Esophagus mucosa (tissue), 1 donor: ENCODE measurements at places on chromosomes 5 and 9.

GRCh38 chr5:96338091-96338490 lies 95.0 kb downstream of the PCSK1 start:
- ATAC-seq = no peak

- ATAC-seq = peak; percentile 10
These were observed 45.6 kb upstream of the STXBP1 start for GRCh38 chr9:127566351-127567001.

GRCh38 chr9:21070906-21071305 lies 6.8 kb downstream of the IFNB1 start:
- ATAC-seq = no peak

- no peak for ATAC-seq
These were observed 31.8 kb downstream of the MAP1B start for GRCh38 chr5:72138943-72139521.

- ATAC-seq = no peak
These were observed 85.9 kb downstream of the IQGAP2 start for GRCh38 chr5:76488969-76489368.

DNA sequence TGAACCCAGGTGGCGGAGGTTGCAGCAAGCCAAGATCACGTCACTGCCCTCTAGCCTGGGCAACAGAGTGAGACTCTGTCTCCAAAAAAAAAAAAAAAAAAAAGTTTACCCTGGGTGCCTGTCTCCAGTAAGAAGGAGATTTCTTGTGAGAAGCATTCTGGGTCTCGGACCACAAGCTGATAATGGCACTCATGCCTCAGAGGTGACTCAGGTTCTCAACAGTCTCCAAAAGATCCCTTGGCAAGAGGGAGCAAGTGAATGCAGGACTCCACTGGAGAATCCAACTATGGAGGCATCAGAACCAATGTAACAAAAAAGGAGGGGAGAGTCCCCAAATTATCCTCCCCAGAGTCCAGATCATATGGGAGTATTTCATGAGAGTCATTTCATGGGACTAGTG lies 106.0 kb upstream of the LRRTM2 start:
- no peak for ATAC-seq

GRCh38 chr5:81334304-81335061 lies 33.1 kb downstream of the ZCCHC9 start:
- no peak for ATAC-seq

- ATAC-seq = no peak
These were observed 96.8 kb upstream of the GNA14 start for GRCh38 chr9:77744841-77745430.

DNA sequence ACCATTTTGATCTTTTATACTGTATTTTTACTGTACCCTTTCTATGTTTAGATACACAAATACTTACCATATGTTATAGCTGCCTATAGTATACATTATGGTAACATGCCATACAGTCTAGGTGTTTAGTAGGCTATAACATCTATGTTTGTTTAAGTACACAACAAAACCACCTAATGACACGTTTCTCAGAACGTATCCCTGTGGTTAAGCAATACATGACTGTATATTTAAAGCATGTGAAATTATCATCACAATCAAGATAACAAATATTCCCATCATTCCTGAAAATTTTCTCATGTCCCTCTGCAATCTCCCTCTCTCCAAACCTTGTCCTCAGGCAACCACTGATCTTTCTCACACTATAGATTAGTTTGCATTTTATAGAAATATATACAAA lies 66.4 kb upstream of the SUSD1 start:
- no peak for ATAC-seq

DNA sequence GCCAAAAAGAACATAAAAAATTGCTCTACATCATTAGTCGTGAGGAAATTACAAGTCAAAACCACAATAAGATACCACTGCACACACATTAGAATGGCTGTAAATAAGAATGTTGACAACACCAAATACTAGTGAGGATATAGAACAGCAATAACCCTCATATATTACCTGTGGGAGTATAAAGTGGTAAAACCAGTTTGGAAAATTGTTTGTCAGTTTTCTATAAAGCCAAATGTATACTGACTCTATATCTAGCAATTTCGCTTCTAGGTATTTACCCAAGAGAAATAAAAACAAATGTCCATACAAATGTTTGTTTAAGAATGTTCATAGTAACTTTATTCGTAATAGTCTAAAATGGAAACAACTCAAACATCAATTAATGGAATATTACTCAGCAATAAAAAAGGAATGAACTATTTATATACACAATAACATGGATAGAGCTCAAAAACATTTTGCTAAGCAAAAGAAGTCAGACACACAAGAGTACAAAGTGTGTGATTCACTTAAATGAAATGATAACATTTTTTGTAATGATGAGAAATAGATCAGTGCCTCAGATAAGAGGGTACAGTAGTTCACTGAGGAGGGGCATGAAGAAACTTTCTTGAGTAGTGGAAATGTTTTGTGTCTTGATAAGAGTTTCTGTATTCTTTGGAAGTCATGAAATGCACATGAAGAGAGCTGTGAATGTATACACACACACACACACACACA lies 219.6 kb upstream of the ZNF462 start:
- no peak for ATAC-seq

GRCh38 chr5:135243556-135244285 lies 155.3 kb downstream of the MACROH2A1 start:
- ATAC-seq = no peak

DNA sequence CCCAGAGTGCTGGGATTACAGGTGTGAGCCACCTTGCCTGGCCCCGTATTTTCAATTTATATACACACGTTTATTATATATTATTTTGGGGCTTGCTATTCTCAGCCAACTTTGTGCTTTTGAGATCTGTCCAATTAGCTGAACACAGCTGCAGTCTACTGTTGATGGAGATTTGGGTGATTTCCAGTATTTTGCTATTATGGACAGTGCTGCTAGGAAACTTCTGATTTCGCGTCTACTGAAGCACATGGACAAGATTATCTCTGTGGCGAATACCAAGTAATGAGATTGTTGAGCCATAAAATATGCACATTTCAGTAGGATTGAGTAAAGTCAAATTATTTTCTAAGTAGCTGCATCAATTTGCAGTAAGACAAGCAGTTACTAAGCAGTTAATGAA lies 1731.2 kb upstream of the CDH6 start:
- ATAC-seq = no peak

DNA sequence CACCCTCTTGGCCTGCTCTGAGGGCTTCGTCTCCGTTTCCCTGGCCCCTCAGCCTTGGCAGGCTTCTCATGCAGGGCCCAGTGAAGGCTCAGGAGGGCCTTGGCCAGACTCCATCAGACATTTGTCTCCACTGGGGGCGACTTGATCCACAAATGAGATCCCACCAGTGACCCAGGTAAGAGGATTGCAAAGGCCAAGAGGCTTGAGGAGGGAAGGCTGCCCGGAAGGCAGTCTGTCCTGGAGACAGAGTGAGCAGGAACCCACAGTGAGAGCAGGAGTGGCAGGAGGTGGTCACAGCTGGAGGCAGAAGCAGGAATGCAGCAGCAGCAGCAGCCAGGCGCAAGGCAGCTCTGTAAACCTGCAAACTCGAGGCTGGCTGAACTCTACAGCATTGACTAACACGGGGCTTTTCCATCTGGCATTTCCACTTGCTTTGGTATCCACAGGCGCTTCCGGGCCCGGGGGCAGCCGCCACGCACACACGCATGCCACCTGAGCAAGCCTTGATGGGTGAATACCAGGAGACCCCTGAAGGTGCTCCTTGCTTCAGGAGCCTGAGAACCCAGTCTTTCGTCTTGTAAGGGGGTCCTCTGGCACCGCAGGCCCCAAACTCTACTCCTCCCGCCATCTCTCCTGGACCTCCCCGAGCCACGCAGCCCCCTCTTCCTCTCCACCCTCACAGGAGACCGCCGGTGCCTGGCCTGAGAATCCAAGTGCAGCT lies 14.7 kb downstream of the MGAT1 start:
- no peak for ATAC-seq

DNA sequence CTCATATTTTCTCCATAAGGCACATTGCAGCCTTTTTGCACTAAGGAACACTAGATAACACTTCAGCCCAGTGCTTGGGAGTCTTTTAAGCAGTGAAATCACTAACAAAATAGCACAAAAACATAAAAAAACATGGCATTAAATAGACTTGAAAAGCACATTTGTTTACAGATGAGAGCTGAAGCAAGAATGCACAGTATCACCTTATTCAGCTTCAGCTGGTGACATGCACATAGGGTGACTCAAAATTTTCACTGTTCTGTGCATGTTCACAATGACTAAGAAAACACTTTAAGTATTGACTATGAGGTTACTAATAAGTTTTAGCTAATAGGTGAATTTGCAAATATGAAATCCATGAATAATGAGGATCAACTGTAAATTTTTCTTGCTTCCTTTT lies 293.9 kb upstream of the TARS1 start:
- ATAC-seq = peak; percentile 66

DNA sequence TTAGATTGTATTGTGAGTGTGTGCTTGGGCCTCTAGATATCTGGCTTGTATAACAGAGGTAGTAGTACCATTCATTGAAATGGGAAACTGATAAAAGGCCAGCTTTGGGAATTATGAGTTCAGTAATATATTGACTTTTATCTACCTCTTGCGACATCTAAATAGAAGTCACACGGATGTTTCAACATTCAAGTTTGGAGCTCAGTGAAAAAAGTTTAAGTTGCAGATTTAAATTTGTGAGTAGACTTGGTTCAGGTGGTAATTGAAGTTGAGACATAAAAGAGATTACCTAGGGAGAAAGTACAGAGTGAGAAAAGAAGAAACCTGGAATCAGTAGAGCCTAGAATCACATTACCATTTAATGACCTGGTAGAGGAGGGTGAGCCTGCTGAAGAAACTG lies 189.5 kb downstream of the FER start:
- no peak for ATAC-seq

DNA sequence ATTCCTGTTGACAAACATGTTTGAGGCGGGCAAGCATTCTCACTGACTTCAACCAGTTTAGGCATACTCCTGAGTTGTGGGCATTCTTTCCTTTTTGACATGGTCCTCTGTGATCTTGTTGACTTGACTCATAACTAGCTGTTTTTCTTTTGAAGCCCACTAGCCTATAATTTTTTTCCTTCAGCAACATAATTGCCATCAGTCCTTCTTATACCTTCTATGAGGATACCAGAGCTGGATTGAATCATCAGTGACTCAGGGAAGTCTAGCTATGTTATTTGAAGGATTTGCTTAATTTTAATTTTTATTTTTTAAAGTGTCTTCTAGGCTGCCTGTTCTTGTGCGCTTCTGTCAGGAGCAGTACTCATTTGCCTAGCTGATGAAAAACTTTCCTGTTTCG lies 259.5 kb downstream of the NR3C1 start:
- ATAC-seq = no peak

- no peak for ATAC-seq
These were observed 90.3 kb upstream of the ACO1 start for GRCh38 chr9:32294106-32294505.

DNA sequence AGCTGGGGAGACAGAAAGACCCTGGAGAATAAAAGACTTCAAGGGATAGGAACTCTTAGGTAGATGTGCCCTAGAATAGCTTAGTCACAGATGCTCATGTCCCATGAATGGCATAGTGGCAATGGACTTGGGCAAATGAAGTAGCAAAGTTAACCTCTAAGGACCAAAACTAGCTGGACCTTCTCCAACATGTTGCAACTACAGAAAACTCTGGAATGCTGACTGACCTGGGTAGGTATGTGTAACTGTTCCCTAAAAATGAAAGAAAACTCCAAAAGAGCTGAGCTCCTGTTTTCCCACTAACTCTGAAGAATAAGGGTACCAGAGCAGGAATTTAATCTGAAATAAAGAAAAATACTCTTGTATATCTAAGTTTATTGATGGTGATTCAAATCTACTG lies 12.5 kb upstream of the LPAR1 start:
- no peak for ATAC-seq

- ATAC-seq = no peak
These were observed 112.9 kb downstream of the SLC1A3 start for GRCh38 chr5:36719282-36719681.

- no peak for ATAC-seq
These were observed 66.8 kb downstream of the MAMDC2 start for GRCh38 chr9:70110194-70111041.

DNA sequence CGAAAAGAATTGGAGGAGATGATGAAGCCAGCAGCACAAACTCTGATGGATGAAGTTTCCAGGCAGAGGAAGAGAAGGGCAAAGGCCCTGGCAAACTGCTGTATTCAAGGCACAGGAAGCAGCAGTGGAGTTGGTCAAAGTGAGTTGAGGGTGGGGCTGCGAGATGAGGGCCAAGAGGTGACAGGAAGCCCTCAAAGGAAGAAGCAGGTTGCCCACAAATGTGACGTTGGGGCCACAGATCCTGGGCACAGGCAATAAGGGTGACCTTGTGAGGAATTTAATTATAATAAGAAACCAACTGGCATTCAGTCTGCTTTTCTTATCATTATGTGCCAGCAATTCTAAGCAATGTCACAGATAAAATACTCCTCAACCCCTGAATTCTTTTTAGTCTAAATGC lies 261.8 kb downstream of the CTNND2 start:
- ATAC-seq = no peak

DNA sequence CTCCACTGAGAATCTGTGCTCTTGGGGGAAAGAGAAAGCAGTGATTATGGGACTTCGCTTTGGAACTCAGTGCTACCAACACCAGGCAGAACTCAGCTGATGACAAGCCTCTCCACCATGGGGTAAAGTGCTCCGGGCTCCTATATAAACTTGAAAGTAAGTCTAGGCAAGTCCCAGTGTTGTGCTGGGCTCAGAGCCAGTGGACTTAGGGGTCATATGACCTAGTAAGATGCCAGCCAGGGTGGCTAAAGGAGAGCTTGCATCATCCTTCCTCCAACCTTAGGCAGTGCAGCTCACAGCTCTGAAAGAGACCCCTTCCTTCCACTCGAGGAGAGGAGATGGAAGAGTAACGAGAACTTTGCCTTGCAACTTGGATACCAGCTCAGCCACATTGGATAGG lies 35.1 kb upstream of the FREM1 start:
- no peak for ATAC-seq

DNA sequence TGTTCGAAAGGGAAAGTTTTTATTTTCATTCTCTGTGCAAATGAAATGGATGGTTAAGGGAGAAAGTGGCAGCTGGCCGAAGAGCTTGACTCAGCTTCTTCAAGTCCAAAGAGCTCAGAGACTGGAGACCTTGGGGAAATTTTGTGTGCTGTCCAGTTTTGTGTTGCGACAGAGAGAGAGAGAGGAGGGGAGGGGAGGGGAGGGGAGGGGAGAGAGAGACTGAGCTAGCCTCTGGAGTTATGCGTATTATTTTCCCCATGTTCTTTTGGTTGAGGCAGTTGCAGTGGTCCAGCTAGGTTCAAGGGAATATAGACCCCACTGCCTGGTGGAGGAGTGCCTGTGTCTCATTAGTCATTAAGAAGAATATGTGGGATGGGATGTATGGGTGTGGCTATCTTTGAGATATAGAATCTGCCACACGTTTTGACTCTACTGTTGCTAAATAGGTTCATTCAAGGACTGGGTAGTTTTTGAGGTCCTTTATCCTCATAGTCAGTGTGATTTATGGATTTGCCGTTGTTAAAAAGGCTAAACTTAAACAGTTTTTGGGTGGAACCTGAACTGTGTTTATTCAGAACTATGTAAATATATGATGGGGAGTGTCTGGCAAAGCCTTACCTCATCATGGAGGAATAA lies 69.7 kb downstream of the ARHGAP26 start:
- peak; percentile 36 for ATAC-seq
